Stimulated activated CD4-positive, alpha-beta T cell treated with anti-CD3 and anti-CD28 coated beads, Interleukin-1b, Interleukin-23, amount 100 ng/mL, for 1 hour (primary cell): ENCODE measurements at places on chromosomes 3 and 15.

GRCh38 chr15:78302579-78303312 lies 3.3 kb upstream of the SKIC8 start:
- DNase-seq: no peak

DNA sequence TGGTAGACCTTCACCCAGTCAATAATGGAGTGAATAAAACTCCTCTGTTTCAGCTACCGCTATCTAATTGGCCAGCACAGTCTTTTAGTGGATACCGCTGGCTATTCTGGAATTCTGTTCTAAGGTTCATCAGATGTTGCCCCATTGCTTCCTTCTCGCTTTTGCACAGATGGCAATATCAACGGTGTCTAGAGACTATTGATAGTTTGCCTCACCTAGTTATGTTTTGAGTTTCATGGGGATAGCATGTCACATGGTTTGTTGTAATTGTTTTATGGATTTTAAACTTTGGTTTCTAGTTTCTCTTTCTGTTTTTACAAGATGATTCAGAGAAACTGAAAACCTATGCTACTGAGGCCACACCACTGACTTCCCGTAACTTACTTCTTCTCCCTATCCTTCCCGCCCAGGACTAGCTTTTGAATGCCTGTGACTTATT lies 2.0 kb downstream of the XRN1 start:
- no peak for DNase-seq

DNA sequence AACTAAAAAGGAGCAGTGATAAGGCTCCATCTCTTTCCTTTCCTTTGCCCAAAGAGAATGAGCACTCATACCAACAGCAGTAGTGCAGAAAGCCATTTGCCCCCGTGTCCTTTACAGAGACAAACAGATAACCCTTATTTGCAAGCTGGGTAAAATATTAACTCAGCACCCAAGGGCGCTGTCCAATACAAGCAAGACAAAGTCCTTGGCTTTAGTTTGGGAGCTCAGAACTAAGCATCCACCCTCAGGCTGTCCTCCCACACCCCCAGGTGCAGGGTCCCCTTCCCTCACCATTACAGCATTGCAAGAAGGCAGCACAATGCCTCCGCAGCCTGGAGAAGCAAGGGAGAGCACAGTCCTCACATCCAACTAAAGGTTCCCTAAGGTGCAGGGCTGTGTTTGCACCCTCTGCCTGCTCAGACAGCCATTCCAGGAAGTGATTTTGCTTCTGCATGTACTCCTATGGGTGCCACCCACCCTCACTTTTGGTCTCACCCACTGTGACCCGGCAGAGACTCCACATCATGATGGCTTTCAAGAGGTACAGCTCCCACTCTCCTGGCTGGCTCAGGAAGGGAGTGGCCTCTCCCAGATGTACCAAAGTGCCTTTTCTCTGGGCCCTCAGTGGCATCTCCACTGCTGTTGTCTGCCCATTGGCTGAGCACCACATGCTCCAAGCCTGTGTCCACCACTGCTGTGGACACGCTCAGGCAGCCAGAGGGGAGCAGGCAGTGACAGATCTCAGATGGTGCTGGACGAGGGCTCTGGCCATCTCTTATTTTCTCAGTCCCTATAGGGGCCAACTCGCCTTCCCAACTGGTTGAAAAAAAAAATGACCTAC lies 34.1 kb upstream of the HES1 start:
- DNase-seq: no peak

DNA sequence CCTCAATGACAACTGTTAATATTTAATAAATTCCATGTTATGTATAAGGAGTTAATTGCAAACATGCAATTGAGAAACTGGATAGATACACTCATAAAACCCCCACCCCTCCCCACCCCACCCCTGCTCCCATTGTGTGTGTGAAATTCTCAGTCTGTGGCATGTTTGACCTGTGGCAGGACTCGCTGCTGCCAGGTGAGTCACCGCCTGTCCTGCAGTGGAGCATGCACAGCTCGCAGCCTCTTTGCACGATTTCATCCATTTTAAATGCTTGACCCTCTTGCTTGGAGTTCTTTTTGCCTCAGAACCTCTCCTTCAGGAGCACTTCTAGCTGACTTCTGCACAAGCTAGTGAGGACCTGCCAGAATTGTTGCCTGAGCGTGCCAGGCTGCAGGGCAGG lies 5.3 kb upstream of the APEH start:
- no peak for DNase-seq

DNA sequence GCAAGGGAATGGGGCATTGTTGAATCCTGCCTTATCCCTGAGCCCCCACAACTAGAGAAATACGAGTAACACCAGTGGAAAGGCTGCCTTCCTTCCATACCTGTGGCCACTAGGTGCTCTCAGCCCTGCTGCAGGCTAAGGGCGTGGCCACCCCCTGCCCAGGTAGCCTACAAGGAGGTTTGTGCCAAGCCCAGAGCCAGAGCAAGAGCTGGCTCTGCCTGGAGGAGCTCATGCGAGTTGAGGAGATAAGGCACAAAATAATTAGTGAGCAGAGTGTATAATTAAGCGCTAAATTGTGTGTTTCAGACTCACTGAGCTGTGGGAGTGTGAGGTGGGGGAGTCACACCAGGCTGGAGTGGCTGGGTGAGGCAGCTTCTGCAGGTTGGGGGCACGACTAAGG lies 49.2 kb downstream of the TPRA1 start:
- DNase-seq: no peak

- DNase-seq: no peak
These were observed 20.4 kb upstream of the DENND4A start for GRCh38 chr15:65812467-65812866.

DNA sequence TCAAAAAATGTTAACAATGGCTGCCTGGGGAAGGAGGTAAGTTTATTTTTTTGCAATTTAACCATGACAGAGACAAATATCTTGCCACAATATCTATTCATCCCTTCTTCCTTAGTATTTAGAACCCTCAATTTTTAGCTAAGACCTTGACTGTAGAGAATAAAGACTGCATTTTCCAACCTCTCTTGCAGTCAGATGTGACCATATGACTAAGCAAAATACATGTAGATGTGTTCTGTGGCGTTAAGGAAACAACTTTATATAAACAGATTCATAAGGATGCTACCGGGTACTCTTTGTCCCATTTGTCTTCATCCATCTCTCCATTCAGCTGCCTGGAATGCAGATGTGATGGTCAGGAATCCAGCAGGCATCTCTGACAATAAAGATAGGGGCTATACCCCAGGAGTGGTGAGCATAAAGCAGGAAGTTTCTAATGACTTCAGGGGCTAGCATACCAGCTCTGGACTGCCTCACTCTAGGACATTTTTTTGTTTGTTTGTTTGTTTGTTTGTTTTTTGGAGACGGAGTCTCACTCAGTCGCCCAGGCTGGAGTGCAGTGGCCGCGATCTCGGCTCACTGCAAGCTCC lies 41.1 kb downstream of the LHFPL4 start:
- no peak for DNase-seq

DNA sequence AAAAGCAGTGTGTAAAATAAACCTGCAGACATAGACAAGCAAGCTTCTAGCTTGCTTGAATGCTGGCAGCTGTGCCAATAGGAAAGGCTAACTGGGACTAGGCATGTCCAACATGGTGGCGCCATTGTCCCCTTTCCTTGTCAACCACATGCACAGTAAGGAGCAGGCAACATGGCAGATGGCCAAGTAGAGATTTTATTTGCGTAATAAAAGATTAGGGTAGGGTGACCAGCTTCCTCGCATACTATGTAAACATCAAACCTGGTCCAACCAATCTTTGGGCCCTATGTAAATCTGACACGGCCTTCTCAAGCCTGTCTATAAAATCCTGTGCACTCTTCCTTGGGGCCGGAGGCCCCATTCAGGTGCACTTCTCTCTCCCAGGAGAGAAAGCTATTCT lies 575.4 kb upstream of the GOLIM4 start:
- DNase-seq: no peak

GRCh38 chr15:40217166-40217824 lies 21.6 kb upstream of the PAK6 start:
- no peak for DNase-seq

- DNase-seq: no peak
These were observed 83.8 kb upstream of the BCHE start for GRCh38 chr3:165920984-165921383.

GRCh38 chr3:178255315-178255714 lies 280.9 kb upstream of the KCNMB2 start:
- no peak for DNase-seq

GRCh38 chr15:29631076-29632070 lies 190.9 kb downstream of the TJP1 start:
- no peak for DNase-seq

GRCh38 chr3:138188013-138188730 lies 1.1 kb downstream of the ARMC8 start:
- DNase-seq: no peak

GRCh38 chr3:38353151-38353550 lies 6.6 kb downstream of the XYLB start:
- no peak for DNase-seq

DNA sequence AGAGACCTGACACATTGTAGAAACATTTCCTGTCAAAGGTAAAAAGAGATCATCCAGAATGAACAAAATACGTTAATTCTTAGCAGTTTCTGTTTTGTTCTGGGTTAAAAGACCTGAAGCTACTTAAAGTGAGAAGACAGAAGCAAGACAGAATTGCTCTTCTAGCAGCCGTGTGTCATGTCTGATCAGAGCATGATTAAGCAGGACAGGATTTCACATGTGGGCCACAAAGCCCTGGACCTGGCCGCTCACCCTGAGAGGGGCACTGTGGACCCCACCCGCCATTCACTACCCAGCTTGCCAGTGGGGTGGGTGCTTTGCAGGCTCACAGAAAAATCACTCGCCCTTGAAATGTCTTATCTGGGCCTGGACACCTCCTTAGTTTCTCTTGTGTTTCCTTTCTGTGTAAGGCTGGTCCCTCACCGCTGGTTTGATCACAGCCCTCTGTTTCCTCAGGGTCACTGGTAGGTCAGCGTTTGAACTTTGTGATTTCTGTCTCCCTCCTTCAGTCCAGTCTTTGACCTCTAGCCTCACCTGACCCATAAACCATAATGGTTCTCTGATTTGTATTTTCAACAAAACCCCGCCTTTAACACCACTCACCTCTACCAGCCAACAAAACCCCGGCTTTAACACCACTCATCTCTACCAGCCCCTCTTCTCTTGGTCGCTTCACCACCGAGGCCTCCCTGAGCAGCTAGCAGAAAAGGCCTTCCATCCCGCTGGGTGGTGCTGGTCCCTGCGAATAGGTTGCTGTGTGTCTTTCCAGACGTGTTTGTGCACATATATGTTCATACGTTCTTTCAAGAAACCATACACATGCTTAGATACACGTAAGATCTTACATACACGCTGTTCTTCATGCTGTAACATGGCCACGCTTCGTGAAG lies 185.0 kb downstream of the OR4M2 start:
- DNase-seq: no peak

- DNase-seq: no peak
These were observed 210.5 kb downstream of the DTWD1 start for GRCh38 chr15:49831206-49831965.

GRCh38 chr15:73081321-73081958 lies 29.2 kb downstream of the NEO1 start:
- no peak for DNase-seq

- no peak for DNase-seq
These were observed 104.3 kb upstream of the TSC22D2 start for GRCh38 chr3:150303768-150304167.

- DNase-seq: no peak
These were observed 27.1 kb downstream of the RBPMS2 start for GRCh38 chr15:64748251-64748650.

DNA sequence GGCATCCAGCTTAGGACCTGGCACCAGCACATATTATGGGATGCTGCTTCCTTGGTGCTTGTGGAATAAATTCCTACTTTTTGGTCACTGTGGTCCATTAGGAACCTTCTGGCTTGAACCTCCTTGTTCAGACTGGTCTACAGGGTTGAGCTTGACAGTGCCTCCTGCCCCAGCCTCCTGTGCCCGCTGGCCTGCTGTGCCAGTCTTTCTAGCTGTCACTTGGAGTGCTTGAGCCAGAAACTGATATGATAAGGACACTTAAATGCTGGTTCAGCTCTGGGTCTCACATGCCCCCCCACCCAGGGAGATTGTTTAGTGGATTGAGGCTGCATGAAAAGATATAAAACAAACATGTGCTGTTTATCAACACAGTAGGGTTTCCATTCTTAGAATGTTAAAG lies 147.8 kb downstream of the SLCO3A1 start:
- DNase-seq: no peak

DNA sequence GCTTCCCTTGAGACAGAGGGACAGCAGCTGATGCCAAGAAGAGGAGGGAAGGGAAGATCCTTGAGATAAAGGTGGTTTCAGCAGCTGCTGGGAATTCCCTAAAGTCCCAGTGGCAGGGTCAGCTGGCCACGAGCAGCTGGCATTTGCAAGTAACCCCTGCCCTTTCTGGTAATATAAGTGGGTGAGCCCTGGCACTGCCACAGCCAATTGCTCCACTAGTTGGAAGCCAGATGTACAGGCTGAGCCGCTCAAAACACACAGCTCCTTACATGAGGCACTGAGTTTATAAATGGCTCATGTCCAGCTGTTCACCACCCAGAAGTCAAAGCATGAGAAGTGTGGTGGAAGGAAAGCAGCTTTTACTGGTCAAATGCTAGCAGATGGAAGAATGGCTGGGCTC lies 35.4 kb downstream of the PRR20G start:
- DNase-seq: no peak

DNA sequence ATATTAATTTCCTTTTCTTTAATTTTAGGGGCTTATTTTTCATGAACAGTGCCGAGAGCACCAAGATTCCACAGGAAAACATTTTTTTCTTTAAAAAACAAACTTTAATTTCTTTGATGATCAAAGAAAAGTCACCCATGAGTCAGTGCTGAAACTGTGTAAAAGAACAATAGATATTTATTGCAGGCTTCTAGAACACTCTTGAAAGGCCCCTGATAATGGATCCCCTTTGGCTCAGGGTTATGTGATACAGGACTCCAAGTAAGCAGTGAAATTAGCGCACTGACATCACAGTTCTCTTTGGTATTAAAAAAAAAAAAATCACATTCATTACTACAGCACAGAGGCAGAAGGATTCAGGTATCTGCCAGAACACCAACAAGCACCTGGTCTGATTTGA lies 66.1 kb upstream of the MYZAP start:
- no peak for DNase-seq

DNA sequence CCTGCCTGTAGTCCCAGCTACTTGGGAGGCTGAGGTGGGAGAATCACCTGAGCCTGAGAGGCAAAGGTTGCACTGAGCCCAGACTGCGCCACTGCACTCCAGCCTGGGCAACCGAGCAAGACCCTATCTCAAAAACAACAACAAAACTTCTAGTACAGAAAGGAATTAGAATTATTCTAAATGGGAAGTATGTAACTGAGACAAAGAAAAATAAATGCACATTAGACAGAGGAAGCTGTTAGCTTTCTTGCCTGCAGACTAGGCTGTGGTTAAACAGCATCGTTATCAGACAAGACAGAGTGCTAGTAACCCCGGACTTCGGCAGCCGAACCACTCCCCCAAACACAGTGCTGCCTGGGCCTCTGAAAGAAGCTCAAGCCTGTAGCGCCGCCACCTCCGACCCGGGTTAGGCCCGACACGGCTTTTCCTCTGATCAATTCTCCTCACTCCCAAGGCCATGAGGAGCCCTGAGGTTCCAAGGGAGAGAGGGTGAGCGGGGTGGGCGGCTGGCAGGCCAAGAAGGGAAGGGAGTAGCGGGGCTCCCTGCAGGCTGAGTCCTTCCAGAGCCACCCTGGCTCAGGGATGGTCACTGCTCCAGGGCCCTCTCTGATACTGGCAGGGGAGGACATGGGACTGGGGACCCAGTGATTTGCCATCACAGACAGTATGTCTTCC lies 44.8 kb upstream of the MUC4 start:
- no peak for DNase-seq

- DNase-seq: no peak
These were observed 7.8 kb upstream of the PTX3 start for GRCh38 chr3:157428853-157429252.

- no peak for DNase-seq
These were observed 116.6 kb upstream of the LRTM1 start for GRCh38 chr3:55044486-55044885.
